ENCODE measurements at places on chromosomes 11 and 22. TPM values are rescaled to one million over a fixed set of nuclear protein-coding genes. Genes with fewer than 3 reads are reported as not detected.

MIOX gene
- polyA plus RNA-seq, result 0.18 TPM

APOL5 gene
- not detected for polyA plus RNA-seq

ELFN2 gene
- polyA plus RNA-seq, result 60.2 TPM

CCDC81 gene
- polyA plus RNA-seq, result 4.6 TPM

COMT gene
- 154 TPM for polyA plus RNA-seq

TEAD1 gene
- polyA plus RNA-seq, result 59.3 TPM

RBFOX2 gene
- 153 TPM for polyA plus RNA-seq

C11orf86 gene
- polyA plus RNA-seq, result 0.29 TPM

BEST1 gene
- 15.2 TPM for polyA plus RNA-seq

POU2F3 gene
- polyA plus RNA-seq, result not detected

RELT gene
- 15.2 TPM for polyA plus RNA-seq

PRODH gene
- 57.6 TPM for polyA plus RNA-seq

C22orf42 gene
- 5.8 TPM for polyA plus RNA-seq

KCNE3 gene
- 3.4 TPM for polyA plus RNA-seq

SLC37A4 gene
- polyA plus RNA-seq, result 26.1 TPM
